ENCODE measurements at places on chromosomes 4 and X.
A peak's percentile ranks its signal among the peaks of the same experiment; 100 is the strongest.

- no peak for DNase-seq
Measured at GRCh38 chrX:106898462-106898861, 4.7 kb downstream of the RIPPLY1 start.

GRCh38 chr4:21304540-21304887, 604.3 kb downstream of the PACRGL start:
- DNase-seq = no peak

DNA sequence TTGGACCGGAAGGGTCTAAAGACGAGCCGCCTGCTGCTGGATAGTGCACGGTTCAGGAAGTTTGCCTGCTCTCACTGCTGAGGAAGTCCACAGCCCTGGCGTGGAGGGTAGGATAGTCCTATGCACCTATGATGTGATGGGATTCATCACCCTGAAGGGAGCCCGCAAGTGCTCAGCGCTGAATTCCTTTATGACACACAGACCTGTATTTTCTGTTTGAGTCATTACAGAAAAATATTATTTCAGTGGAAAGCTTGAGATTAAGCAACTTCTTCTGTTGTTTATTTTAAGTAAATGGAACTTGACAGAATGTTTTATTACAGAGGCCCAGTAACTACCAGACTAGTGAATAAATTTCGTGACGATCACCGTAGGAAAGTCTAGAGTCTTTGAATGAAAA, 123.2 kb downstream of the TRIML1 start:
- no peak for DNase-seq

DNA sequence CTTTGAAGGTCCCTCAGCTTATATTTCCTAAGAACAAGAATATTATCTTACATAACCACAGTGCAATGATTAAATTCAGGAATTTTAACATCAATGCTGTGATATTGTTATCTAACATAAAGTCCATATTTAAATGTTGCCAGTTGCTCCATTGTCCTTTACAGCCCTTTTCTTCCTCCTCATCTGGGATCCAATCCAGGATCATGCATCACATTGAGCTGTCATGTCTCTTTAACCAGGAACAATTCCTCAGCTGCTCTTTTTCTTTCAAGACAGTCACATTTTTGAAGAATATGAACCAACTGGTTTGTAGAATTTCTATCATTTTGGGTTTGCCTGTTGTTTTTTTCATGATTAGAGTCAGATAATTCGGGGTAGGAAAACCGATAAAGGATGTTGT, 12.0 kb downstream of the TMSB4X start:
- DNase-seq = no peak

- DNase-seq = no peak
Measured at GRCh38 chr4:86523333-86523732, 70.8 kb upstream of the PTPN13 start.

DNA sequence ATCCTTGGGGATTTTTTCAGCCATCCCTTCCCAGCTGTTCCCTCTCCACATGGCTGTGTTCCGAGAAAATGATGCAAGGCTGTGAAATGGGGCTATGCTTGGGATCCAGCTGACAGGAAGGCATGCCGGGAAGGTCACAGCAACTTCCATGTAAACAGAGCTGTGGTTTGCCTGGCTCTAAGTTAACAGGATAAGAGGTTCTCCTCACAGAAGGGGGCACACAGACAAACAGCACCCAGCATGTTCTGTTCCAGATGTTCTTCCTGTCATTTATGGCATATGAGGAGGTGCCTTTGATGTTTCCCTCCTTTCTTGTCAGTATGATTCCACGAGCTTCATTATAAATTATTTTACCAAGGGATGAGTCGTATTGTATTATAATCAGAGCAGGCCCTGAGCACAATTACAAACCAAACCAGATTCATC, 220.7 kb downstream of the ANTXR2 start:
- no peak for DNase-seq

- no peak for DNase-seq
Measured at GRCh38 chr4:22315628-22316027, 200.2 kb downstream of the ADGRA3 start.

- no peak for DNase-seq
Measured at GRCh38 chr4:13244444-13244843, 239.7 kb downstream of the RAB28 start.

DNA sequence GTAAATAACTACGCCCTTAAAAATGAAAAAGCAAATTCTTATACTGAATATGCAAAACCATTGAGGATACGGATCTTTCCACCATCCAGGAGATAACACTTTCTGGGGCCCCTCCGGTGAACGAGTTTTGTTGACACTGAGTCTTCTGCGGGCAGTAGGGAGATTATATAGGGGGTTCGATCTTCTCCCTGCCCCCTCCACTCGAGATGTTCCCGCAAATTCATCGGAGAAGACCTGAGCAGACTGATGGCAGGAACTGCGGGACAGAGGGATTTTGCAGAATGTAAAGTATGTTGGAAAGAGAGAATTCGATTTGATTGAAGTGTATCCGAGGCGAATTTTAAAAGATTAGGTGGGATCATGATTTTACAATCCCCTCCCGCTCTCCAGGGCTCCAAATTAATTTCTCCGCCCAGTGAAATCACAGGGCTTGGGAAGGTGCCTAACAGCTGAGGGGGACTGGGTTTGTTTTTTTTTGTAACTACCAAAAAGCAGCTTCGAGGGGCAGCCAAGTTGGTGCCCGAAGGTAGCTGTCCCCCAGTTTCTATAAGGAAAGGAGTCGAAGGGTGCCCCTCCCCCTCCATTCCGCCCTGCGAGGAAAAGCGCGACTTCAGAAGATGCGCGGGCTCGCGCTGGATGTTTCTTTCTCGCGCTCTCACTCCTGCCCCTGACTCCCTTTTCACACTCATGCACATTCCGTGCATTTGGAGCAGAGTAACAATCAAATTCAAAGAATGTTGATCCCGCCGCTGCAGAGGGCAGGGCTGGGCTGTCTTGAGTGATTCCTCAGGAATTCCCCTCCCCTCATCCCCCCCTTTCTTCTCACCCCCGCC, 1.2 kb downstream of the TMEM255A start:
- no peak for DNase-seq

- no peak for DNase-seq
Measured at GRCh38 chrX:126394681-126395080, 157.9 kb downstream of the DCAF12L1 start.

- DNase-seq = no peak
Measured at GRCh38 chr4:99436462-99436861, 1.3 kb upstream of the ADH7 start.

DNA sequence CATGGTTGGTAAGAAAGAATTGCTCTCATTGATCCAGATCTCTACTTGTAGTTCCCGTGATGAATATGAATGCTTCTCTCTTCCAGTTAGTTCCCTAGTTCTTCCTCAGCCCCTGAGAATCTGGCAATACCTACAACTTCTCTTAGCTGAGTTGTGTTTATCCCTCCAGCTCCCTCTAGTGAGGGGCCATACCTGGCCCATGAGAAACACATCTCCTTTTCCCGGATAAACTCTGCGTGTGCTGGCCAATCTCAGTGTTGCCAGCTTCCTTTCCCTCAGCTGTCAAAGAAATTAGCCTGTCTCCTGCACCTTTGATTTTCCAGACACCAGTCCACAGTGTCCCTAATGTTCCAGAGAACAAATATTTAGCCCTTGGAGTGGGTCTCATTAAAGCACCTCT, 5.7 kb downstream of the CBLL2 start:
- DNase-seq = no peak

DNA sequence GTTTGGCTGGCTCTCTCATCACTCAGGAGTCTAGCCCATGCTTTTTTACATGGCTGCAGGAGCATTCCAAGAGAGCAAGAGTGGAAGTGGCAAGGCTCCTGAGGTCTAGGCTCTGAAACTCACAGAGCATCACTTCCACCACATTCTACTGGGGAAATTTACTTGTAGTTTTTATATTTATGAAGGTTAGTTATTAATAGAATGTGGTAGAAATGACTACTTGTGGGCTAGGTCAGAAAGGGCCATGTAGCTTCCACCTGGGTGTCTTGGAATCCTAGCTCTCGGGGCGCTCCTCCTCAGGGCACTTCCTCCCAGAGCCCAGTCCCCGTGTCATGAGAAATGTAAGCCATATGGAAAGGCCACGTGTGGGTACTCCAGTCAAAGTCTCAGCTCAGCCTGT, 127.0 kb upstream of the CASK start:
- DNase-seq = no peak

DNA sequence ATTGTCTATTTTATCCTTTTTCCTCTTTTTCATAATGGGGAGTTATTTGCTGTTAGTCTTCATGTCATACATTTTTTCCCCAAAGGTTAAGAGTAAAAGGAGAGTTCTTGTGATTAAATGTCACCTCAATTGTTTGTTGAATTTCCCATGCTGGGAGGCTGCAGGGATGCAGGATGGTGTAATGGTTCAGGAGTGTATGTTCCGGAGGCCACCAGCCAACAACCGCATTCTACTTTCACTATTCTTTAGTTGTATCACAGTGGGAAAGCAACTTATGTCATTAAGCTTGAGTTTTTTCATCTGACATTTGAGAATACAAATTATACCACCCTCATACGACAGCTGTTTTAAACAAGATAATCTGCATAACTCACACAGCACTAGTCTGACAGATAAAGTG, 15.4 kb downstream of the AFP start:
- no peak for DNase-seq

DNA sequence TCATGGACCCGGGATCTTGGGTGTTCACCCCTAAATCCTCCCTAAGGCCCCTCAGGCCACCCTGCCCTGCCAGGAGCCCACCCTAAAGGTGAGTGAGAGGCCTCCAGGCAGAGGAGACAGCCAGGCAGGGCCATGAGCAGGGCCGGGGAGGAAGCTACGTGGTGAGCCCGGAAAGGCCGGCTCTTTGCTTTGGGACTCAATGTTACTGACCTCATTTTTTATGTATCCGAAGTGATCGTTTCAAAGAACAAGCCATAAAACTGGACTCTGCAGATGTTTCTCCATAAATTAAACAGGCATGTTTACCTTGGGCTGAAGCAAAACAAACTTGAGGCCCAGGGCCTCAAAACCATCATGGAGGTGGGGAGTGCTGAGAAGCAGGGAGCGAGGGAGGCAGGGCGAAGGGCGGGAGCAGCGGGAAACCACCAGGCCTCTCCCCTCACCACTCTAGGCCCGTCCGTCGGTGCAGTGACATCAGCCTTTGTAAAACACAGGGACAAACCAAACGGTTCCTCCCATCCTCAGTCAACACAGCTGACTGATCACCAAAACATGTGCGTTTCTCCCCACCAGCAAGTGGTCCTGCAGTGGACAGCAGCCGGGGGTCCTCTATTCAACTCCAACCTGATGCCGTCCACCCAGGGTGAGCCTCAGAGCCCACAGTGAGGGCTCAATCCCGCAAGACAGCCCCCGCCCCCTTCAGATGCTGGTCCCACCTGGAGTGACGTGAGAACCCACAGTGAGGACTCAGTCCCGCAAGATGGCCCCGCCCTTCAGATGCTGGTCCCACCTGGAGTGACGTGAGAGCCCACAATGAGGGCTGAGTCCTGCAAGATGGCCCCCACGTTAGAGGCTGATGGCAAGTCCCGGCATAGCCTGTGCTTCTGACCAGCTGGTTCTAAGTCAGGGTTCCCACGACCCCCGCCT, 102.9 kb upstream of the LRPAP1 start:
- no peak for DNase-seq

- no peak for DNase-seq
Measured at GRCh38 chr4:39631700-39632079, 7.0 kb downstream of the SMIM14 start.

DNA sequence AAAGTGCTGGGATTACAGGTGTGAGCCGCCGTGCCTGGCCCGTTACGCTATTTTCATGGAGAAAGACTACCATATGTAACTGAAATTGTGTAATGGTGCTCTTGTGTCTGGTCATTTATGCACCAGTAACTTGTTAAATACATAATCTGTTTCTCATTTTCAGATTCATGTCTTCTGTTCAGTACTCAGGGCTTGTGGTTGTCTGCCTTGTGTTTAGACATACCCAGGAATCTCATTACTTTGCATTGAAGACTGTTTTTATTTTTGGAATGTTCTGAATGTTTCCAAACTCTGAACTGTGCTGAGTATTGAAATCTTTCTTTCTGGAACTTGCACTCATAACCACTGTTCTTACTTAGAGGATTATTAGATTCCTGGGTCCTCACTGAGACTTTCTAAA, 52.8 kb downstream of the PDLIM5 start:
- no peak for DNase-seq

DNA sequence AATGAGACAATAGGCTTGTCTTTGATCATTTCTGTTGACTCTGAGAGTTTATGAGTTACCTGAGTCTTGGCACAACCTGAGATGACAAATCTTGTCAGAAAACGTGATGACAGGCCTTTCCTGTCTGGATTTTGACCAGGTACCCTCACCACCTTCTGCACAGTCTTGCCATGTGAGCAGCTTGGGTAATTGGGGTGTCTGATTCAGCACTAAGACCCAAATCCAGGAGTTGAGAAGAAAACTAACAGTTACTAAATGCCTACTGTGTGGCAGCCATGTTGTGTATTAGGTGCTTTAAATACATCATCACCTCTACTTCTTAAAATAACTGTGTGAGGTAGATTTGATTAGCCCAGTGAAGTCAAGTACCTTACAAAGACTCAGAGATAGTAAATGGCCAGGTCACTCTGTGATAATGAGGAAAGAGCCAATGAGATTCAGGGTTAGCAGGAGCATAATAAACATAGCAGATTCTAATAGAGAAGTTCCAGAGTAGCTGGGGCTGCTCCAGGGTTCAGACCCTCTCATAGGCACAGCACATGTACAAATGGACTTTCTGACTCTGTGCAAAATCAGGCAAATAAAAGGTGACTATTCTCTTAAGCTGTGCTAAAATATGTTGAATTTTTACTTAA, 2.8 kb downstream of the EREG start:
- no peak for DNase-seq

- peak; percentile 23 for DNase-seq
Measured at GRCh38 chrX:136250191-136251040, 784 bp downstream of the MAP7D3 start.

DNA sequence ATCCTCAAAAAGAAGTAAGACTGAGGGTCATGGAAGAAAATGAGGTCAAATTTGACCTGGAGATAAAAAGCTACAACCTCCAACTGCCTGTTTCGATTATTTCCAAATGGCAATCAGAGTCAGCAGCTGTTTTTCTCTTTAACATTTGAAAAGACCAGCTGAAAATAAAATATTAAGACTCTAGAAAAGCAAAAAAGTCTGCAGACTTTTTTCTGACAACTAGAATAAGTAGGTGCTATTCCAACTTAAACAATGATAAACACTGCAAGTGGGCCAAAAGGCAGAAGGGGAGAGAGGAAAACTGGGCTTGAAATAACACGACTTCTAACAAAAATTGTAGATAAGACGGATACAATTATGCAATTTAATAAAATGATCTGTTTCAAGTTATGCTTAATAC, 110.4 kb downstream of the LRBA start:
- no peak for DNase-seq

Measured in stimulated activated CD8-positive, alpha-beta memory T cell treated with anti-CD3 and anti-CD28 coated beads, Interleukin-4, amount 100 ng/mL, for 24 hours (primary cell).